Hepatic stellate cell (primary cell): ENCODE measurements at places on chromosomes 6 and 20.

DNA sequence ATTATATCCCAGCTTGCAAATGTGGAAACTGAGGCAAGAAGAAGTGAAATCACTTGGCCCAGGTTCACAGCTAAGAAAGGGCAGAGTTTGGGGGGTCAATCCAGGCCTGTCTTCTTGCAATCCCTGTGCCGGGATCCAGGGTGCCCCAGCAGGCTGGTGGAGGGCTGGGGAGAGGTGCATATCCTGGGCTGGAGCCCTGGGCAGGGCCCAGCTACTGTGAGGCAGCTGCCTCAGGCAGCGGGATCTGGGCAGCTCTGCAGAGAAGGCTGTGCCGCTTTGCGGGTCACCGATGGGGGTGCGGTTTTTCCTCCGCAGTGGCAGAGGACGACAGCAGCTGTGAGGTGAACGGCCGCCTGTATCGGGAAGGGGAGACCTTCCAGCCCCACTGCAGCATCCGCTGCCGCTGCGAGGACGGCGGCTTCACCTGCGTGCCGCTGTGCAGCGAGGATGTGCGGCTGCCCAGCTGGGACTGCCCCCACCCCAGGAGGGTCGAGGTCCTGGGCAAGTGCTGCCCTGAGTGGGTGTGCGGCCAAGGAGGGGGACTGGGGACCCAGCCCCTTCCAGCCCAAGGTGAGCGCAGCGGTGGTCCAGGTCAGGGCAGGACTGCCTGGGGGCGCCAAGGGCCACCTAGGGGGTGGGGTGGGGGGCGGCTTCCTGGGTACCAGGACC is 9.4 kb downstream of the CCN5 start:
- no peak for DNase-seq

GRCh38 chr20:60510356-60510755 is 552.1 kb downstream of the CDH26 start:
- DNase-seq = no peak

DNA sequence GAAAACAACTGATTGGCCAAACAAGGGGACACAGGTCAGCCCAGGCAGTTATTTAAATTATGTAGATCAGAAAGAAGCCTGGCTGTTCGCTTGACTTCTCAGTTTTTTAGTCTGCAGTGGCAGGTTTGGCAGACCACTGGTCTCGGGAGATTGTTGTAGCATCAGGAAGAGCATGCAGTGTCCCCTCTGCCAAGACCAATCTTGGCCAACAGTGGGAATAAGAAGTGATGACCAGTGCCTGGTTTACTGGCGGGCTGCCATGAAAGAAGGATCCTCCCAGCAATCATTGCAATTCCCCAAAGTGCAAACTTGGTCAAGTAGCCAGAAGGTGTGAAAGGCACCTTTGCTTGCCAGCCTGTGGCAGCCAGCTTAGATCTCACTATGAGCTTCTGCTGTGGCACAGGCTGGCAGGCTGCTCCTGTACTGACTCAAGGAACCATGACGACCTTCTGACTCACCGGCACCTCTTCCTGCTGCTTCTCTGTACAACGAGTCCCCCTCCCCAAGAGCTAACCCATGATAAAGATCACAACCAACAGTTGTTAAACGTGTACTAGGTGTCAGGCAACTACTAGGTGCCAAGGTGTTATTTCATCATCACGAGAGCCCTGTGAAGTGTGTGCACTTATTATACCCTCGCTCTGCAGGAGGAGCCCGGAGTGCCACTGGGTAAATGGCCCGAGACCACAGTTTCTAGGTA is 76.8 kb upstream of the DUSP22 start:
- no peak for DNase-seq

GRCh38 chr6:28618898-28619555 is 93.3 kb downstream of the GPX5 start:
- DNase-seq = no peak

- DNase-seq = no peak
Observed at GRCh38 chr6:20487669-20488375, 46.4 kb upstream of the CDKAL1 start.

GRCh38 chr20:13788167-13788834 is 3.5 kb downstream of the NDUFAF5 start:
- DNase-seq = peak; percentile 46
